Activated naive CD8-positive, alpha-beta T cell treated with anti-CD3 and anti-CD28 coated beads for 36 hours (primary cell): ENCODE measurements at places on chromosomes 6 and 20.

GRCh38 chr6:142679907-142680700 is 264.9 kb downstream of the HIVEP2 start:
- DNase-seq = peak; percentile 53

DNA sequence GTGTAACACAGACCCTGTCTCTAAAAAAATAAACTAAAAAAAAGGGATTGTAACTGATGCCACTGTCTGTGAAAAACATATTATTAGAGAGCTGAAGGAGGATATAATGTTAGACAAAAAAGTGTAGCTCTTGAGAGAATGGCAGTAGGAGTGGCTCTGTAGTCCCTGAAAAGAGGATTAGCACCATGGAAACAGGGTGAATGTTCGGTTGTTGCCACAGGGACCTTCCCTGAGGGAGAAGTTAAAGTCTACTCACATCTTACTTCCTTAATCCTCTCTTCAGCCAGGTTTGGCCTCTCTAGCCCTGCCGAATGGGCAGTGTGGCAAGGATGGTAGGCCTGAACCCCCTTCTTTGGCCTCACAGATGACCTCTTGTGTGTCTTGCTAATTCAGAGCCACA is 12.1 kb downstream of the SCAND1 start:
- DNase-seq = no peak

- no peak for DNase-seq
Measured at GRCh38 chr20:35307666-35308653, 15.7 kb upstream of the FAM83C start.

DNA sequence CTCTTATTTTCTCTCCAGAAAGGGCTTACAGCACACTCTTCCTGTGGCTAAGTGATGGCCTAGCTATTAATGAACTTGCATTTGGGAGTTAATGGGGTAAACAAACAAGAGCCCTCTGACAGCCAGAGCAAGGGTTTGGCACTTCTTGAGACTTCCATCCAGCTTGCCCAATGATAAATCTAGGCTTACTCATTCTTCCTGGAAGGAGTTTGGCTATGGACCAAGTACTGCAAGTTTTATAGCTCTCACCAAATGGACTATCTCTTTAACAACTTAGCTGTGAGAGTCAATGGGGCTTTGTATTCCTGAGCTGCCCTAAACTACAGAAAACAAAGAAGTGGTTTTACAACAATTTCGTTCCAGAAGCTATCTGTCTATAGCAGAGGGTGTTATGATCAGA is 16.7 kb upstream of the PI3 start:
- DNase-seq = no peak

DNA sequence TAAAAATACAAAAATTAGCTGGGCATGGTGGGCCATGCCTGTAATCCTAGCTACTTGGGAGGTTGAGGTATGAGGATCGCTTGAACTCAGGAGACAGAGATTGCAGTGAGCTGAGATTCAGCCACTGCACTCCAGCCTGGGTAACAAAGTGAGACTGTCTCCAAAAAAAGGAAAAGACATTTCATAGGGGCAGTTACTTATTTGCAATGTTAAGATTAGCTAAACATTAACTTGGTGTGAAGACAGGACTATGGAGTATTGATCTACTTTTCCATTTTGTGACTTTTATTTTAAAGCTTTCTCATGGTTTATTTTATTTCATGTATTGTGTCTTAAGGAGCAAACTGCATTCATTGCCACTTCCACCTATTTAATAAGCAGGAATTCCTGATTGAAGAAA is 153.0 kb downstream of the UTRN start:
- DNase-seq = no peak

DNA sequence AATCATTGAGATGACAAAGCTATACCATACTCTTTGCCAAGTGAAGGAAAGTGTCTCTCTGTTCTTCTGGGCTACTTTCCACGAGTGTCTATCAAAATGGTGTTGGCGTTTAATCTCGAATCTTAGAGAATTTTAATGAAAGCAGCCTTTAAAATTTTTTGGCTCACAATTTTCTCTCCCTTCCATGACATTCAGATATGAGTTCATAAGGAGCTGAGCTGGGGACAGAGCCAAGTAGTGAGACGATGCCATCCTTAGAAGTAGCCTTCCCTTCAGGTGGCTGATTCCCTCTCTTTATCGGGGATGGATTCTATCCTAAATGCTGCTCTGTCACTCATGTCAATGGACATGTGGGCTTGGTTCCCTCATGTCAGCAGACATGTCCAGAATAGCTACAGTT is 132.8 kb downstream of the GRM1 start:
- no peak for DNase-seq

DNA sequence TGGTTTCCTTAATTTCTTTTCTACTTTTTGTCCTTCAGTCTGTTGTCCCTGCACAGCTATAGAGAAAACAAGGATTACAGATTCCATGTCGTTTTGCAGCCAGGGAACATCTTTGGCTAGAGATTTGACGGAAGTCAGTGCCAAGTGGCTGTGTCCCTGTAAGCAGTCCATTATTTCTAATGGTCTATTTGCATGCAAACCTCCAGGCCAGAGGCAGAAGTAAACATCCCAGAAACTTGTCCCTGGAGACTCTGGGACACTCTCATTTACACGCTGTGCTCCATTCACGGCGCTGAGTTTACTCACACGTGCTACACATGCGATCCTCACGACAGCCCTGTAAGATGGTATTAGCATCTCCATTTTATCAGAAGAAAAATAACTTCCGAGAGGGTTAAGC is 355.5 kb downstream of the PRKN start:
- no peak for DNase-seq

DNA sequence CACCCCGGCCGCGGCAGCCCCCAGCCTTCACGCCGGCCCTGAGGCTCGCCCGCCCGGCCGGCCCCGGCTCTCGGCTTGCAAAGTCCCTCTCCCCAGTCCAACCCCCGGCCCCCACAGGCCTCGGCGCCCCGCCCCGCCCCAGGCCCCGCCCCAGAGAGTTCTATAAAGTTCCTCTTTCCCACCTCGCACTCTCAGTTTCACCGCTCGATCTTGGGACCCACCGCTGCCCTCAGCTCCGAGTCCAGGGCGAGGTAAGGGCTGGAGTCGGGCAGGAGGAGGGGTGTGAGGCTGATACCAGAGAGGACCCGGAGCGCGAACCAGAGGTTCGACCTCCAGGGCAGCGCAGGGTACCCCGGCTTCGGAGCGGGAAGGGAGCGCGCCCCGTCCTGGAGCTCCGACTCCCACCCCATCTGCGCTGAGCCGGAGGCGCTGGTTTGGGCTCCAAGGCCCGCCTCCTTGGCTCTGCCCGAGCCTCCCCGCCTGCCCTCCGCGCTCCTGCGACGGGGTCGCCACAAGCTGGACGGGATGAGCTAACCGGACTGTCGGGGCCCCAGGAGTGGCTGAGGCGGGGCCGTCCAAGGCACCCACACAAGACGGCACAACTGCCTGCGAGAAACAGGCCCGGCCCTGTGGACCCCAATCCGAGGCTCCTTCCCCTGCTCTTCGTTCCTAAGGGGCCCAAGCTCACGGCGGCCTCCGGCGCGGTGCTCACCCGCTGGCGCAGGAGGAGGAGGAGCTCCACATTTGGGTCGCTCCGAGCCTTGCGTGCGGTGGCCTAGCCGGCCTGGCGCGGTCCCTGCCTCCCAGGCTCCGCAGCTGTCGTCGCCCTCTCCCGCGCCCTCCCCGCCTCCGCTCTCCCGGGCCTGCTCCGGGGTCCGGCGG is at the start of gene IRF4:
IRF4 (plus strand) TSS at position 194 of the 882 bp plus-strand sequence. CDS start 1,401 bp downstream, outside the sequence.
- DNase-seq = peak; percentile 76

DNA sequence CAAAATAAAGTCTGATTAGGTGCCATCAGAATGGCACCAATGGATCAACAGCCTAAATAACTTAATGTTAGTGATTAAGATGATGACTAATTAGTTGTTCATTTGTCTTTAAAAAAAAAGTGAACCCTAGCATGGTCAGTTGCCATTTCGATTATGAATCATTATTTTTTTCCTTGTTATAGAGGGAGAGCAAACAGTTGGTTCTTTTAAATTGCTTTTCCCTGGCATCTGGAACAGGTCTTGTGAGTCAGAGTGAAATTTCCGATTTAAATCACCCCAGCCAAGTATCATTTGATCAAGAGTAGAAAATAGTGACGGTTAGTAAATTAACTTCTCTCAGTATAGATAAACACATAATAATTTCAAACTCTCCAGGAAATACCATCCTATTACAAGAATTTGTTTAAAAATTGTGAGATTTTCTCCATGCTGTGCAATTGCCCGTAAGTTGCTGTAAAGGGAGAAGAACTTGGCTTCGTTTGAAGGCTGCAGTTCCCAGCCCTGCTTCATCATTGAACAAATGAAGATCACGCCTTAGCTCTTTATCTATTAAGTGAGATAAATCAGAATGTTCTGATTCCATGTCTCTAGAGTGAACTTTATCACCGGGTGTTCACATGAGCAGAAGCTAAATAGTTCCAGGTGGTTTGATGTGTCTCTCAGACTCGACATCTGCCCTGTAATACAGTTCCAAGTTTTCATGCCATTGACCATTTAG is 741.3 kb downstream of the DOK5 start:
- DNase-seq = no peak

DNA sequence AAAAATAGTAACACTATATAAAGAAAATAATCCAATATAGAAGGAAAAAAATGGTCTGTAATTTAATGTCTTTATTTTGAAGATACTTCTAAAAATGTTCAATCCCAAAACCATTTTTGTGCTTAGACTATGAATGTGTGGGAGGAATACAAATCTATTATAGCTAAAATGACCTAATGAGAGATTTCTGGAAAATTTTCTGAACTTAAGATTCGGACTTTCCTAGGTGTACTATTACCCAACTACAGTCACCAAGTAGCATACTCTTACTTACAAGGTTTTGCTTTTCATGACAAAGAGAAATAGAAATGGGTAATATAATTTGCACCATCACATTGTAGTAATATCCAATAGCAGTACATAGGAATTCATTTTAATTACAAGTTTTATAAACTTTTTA is 29.9 kb downstream of the MAP3K7 start:
- no peak for DNase-seq

DNA sequence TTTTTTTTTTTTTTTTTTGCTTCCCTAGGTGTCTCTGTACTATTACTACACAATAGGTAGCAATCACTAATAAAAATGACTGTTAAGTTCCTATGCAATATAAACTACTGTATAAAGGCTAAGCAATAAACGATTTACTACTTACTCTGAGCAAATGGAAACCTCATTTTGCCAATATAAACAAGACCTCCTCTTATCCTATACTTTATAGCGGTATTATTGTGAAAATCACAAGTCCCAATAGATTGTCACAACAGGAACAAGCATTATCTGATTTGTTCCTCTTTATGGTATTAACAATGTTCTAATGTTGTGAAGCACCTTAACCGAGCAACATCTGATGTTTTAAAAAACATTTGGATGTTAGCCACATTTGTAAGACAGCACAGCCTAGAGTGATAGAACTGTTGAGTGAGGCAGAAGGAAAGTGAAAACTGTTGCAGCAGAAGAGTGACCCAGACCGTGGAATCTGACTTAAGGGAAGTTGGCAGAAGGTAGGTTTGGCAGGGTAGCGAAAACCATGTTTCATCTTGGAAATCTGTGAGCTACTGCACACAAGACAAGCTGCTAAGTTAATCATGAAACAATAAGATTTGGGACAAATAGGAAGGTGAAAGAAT is 94.2 kb downstream of the MYLK4 start:
- no peak for DNase-seq

- no peak for DNase-seq
Measured at GRCh38 chr20:43210901-43211300, 21.2 kb upstream of the PTPRT start.

GRCh38 chr6:119426619-119427018 is 77.1 kb upstream of the MAN1A1 start:
- no peak for DNase-seq

DNA sequence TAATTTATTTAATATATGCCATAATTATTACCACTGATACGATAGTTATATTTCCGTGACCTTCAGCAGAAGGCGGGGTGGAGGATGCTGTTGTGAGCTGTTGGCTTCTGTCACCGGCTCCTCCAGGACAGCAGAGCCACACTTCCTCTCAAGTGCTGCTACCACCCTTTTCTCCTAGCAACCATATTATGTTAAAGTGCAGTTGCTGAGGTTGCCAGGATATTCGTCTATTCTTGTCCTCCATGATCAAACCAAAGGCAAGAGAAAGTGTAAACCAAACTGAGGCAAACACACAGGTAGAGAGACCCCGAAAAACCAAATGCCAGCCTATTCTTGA is 27.8 kb downstream of the RGS17 start:
- no peak for DNase-seq

DNA sequence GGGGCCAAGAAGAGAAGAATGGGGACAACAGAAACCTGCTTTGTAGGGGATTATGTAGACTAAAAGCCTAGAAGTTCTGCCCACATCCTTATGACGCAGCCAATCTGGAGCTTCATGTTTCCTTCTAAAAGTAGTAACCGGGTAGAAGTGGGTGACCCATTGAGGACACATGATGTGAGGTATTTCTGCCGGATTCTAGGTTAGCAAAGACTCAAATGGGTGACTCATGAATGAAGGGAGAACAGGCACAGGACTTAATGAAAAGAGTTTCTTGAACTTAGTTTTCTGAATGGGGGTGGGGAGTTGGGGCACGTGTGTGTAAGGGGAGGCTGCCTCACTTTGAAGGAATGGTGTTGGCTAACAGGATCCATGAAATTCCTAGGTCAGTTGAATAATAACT is 68.8 kb downstream of the CDS2 start:
- no peak for DNase-seq

GRCh38 chr6:21001736-21002135 is 467.5 kb downstream of the CDKAL1 start:
- no peak for DNase-seq

GRCh38 chr20:38723017-38723847 is 1.1 kb upstream of the SLC32A1 start:
- DNase-seq = no peak

GRCh38 chr6:51339728-51340127 is 521.1 kb downstream of the TFAP2B start:
- DNase-seq = no peak

DNA sequence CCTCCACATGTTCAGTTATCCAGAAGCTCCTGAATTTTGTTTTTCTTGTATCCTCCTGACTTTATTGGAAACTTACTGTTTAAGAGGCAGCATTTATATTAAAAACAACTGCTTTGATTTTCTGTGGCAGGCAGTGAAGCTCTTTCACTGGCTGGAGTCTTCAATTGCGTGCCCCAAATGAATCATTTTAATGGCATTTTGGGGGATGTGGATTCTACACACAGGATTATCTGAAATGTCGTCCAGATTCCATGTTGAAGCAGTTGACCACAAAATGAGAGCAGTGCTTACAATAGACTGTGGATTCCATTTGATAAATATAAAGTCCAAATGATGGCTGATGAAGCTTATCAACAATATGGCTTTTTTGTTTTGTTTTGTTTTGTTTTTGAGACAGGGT is 41.0 kb upstream of the HIVEP1 start:
- no peak for DNase-seq

DNA sequence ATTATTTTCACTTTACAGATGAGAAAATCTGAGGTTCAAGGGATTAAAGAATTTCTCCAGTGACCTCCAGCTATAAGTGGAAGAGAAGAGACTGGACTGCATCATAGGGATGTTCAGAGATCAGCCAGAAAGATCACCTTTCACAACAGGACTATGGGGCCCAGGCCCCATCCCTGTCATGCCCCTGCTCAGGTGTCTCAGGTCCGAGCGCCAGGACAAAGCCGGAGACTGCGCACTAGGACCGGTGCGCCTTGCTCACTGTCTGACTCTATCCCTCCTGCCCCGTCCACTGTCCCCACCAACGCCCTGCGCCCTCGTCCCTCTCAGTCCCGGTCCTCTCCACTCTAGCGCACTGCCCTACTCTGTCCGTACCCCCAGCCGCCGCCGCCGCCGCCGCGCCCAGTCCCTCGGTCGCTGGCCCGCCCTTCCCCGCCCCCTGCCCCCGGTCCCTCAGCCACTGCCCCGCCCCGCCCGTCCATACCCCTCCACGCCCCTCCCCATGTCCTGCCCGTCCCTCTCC is 521 bp upstream of the RAD21L1 start:
- DNase-seq = no peak

- DNase-seq = no peak
Measured at GRCh38 chr6:119065382-119065781, 13.1 kb downstream of the FAM184A start.
